AG20443 (cell line): ENCODE measurements at places on chromosomes 1 and 21.

DNA sequence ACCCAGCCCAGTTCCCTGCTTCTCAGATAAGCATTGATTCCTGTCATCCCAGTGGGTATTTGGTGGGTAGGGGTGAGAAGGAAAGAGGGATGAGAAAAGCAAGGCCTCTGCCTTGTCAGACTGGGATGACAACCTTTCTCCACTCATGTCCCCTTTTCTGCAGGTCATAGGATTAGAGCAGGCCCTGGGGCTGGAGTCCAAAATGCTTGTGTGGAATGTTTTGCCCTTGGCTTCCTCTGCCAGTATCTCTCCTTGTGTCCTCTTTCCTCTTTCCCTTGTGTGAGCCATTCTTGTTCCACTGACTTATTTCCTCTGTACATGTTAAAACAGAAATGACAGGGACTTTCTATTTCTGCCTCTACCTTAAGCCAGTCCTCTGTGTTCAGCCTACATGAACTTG, 4.1 kb downstream of the ATP2B4 start:
- DNase-seq = no peak

DNA sequence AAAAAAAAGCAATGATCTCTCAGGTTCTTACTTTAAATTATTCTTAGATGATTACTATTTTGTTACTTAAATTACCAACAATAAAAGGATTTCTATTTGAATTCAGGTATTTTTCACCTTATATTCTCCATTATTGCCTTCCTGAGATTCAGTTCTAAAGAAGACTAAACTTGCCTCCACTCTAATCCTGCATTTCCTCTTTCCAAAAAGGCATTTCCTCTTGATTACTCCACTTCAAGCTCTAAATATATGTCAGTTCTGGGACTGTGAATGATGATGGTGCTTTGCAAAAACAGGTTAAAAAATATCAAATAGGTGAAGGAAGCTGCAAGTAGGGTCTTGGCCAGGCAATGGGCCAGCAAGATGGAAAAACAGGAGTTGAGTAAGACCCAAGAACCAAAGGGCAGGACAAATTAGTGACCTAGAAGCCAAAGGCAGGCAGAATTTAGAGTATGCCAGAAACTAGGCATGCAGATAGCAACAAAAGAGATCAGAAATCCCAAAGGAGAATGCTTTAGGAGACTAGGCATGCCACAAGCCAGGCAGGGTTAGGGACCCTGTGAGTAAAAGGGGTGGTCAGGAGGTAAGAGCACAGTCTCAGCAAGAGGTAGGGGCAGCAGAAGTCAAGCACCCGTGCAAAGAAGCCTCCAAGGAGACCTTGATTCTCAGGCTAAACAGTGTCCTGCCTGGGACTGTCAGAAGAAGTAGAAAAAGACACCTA, 11.3 kb upstream of the DIPK1A start:
- DNase-seq = no peak

DNA sequence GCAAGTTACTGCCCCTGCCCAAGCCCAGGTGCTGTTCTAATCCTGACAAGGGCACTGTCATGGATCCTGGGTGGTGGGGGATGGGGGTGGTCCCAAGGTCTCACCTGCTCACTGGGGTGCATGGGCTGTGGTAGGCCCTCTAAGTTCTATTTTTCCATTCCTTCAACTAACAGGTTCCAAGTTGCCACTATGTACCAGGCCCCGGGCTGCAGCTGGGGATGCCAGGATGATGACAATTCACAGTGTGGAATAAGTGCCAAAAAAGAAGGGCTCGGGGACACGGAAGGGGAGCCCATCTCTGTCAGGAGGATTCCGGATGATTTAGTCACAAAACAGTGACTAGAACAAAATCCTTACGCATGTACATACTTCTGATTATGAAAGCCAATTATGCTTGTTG, 76.0 kb downstream of the STUM start:
- peak; percentile 83 for DNase-seq

GRCh38 chr1:108627256-108627655, 33.6 kb downstream of the HENMT1 start:
- no peak for DNase-seq

GRCh38 chr1:172533513-172534151, 682 bp downstream of the SUCO start:
- no peak for DNase-seq

- peak; percentile 77 for DNase-seq
These were observed 55.9 kb downstream of the MRPS6 start for GRCh38 chr21:34129039-34129891.

- DNase-seq = peak; percentile 49
These were observed at the start of gene CDK18 for GRCh38 chr1:205504311-205505075. CDK18 (plus strand) TSS chr1:205504669; CDS start chr1:205523168, 18,499 bp downstream.

DNA sequence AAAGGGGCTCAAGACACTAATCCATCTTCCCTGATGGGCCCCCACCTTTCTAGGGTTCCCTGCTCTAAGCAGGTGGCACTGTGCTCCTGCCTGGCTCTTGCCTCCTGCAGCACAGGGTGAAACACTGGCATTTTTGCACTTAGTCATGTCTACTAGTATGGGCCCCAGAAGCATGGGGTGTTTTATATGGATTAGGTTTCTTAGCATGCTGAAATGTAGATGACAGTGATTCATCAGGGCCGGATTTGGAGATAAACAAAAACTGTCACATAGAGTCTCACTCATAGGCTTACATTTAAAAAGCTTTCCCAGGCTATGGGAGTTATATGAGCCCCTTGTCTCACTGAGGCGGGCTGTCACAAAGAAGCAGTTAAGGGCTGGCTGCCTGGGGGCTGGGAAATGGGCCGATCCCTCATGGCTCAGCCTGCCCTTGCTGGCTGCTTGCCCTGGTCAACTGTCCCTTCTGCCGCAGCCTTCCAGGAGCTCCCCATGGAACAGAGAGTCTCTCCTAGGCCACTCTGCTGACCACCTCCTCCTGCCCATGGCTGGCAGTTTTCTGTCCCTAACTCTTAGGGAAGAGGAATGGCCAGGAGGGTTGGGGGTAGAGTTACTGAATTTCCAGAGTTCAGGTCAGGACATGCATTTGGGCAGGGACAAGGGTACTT, 6.5 kb downstream of the GALNT2 start:
- peak; percentile 26 for DNase-seq

DNA sequence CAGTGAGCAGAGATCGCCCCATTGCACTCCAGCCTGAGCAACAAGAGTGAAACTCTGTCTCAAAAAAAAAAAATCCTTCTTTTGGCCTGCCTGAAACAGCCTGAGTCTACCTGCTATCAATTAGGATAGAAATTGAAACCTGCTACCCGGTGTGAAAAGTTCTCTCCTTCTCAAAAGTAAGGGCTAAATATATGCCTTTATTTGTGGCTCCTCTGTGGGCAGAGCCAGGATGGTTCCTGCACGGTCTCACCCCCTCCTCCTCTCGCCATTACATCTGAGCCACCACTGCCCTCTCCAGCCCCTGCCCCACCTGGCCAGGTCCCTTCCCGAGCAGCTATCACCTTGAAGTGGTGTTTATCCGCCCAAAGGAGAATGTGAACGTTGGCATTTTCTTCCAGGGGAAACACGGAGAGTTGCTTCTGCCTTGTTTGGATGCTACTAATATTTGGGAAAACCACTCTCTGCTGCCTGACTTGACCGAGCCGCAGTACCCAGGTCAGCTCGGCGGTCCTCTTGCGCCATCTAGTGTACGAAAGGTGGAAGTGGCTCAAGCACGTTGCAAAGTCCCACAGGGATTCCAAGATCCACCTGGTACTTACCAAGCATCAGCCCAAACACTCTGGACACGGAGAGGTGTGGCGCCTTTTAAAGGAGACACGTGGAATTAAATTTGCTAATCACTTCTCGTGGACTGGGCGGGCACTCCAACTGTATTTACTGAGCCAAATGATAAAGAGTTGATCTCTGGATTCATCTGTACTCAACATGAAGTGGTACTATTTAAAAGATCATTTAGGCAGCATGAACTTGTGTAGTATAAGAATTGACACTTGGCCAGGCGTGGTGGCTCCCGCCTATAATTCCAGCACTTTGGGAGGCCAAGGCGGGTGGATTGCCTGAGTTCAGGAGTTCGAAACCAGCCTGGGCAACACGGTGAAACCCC, 31.9 kb downstream of the SETD4 start:
- DNase-seq = peak; percentile 92

DNA sequence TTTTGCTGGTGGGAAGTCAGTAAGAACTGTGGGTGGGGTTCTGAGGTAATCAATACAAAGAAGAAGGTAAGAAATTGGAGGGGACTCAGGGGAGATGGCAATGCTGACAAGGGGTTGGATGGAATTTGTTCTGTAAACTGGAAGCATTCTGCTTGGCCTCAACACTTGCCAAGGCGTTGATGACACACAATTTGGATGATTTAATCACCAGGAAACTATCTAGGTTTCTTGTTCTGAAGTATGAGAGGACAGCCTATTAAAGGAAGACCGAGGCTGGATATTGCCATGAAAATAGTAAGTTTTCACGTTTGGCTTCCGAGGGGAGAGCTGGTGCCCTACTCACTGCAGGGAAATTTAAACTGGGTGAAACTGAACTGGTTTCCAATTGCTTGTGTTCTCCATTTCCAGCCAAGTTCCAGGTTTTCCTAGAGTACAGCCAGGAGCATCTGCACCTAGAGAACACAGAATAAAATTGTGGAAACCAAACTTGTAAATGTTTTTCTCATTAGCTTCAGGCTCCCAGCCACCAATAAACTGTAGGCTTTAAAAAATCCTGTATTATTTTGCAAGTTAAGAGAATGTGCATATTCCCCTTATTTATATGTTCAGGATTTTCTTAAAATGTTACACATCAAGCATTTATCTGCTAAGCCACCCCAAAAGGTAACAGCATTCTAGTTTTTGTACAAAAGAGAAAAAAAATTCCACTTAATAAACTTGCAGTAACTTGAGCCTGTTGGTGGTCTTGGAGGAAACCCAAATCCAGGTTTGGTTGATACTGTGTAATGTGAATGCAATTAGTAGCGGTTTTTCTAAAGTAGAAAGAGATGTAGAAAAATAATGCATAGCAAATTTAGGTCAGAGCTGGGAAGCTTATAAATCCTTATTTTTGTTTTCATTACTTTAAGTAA, 53.8 kb downstream of the ROR1 start:
- DNase-seq = peak; percentile 56

GRCh38 chr1:14055442-14056223, 355.6 kb downstream of the PRDM2 start:
- peak; percentile 13 for DNase-seq

- DNase-seq = no peak
These were observed 26.2 kb upstream of the KIF26B start for GRCh38 chr1:245128381-245129101.

- no peak for DNase-seq
These were observed 22.8 kb upstream of the CSF1 start for GRCh38 chr1:109887884-109888283.

GRCh38 chr1:52551507-52552235, 1.2 kb downstream of the TUT4 start:
- DNase-seq = no peak

GRCh38 chr1:160646180-160646579, 664 bp downstream of the SLAMF1 start:
- no peak for DNase-seq
